RPMI7951 (cell line): ENCODE measurements at places on chromosomes 3 and 15. TPM values are rescaled to one million over a fixed set of nuclear protein-coding genes. Genes with fewer than 3 reads are reported as not detected.

DNA sequence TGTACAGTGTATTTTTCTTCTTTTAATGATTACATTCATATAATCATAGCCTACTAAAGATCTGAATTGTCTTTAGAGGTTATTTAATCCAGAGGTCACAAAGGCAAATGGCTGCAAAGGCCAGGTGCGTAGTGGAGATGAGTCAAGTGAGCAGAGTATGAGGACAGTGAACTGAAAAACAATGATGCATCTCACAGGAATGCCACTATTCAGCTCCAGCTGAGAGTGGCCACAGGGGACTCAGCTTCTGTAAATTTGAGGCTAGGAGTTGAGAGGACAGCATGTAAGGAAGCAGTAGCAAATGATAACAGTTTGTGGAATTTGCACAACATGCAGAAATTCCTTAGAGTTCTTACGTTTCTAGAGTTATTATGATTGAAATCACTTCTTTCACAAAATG is 50.4 kb downstream of the COL6A5 start:
- DNase-seq, result peak; percentile 48

DNA sequence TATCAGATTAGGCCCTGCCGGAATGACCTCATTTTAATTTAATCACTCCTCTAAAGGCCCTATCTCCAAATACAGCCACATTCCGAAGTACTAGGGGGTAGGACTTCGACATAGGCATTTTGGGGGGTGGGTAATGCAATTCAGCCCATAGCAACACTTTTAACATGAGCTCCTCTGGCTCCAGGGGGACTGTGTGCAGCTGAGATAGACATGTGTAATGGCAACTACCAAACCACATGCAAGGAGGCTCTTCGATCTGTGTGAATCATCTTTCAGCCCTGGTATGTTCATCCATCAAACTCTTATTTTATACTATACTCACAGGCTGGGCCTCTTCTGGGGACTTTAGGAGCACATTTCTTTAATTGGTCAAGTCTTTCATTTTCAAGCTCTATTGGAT is 57.4 kb upstream of the PPARG start:
- DNase-seq, result no peak

DNA sequence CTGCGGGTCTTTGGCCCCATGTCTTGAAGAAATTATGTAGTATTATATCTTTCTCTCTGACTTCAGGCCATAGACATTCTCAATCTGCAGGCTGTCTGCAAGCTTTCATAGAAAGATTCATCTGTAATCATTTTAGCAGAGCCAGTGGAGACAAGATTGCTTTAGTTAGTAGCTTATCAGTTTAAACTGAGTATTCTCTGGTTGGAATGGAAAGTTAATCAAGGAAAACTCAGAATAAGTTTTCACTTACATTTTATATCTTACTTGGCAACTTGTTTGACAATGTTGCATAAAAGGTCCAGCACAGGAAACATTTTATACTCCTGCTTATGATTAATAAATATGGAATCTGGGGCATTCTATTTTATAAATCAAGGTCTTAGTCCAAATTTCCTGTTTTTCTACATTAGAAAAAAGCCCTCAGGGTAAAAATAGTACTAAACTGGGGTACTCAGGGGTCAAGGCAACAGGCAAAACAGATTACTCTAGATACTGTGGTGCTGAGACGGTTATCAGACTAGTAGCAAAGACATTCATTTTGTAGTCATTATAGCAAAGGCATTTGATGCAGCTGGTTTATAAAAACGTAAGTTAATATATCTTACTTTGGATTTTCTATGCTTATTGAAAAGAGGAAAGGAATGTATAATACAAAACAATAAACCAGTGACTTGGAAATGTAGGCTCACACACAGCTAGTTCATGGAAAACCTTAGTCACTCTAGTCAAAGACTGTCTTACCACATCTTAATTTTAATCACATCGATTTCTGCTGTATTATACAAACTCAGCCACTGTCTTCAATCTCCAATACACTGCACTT is 45.2 kb upstream of the FILIP1L start:
- DNase-seq, result peak; percentile 54

GRCh38 chr15:100911086-100911485 is 8.1 kb upstream of the LRRK1 start:
- no peak for DNase-seq

DNA sequence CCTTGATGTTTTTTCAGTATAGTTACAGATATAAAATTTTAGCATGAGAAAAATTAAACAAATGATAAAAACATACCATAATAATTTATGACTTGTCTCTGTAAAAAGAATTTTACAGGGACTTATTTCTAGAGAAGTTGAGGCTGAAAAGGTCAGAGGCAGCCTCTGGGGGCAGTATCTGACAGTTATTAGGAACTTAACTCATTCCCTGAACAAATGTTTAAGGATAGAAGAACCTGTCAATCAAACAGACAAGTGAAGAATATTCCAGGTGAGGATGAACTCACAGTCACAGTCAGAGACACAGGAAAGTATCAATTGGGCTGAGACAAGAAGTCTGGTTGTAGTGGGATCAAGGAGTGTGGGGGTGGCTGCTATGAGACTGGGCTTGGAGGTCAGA is 7.3 kb downstream of the MYLK start:
- no peak for DNase-seq

- peak; percentile 97 for DNase-seq
Measured at GRCh38 chr15:73982222-73982962, 9.7 kb downstream of the STOML1 start.

DNA sequence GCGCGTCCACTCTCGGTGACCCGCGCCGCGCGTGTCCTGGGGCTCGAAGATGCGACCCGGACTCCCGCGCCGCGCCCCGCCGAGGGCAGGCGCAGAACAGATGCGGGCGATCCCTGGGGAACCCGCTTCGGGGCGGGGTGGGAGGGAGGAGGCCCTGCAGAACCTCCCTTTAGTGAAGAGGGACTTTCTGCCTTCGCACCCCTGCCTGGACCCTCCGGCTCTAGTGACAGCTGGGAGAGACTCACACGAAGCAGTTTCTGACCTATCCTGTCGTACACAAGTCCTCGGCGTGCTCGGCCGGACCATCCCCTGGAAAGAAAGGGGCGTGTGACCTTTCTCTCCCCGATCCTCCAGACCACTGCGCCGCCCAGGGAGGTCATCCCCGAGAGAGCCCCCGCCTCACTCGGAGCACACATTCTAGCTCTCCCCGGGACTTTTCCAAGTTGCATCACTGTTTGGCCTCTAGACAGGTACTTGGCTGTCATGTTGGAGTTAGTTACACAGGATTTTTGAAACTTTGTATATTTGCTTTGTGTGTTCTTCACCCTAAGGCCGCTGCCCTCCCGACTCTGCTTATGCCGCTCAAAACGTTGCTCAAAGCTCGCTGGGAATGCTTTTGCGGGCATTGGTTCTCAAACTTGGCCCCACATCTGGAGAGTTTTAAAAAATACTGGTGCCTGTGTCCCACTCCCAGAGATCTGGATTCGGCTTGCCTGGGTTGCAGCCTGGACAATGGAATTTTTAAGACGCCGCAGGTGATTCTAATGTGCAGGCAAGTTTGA is 582 bp downstream of the CGNL1 start:
- DNase-seq, result no peak

- peak; percentile 76 for DNase-seq
Measured at GRCh38 chr15:85354461-85354860, 25.9 kb upstream of the AKAP13 start.

DNA sequence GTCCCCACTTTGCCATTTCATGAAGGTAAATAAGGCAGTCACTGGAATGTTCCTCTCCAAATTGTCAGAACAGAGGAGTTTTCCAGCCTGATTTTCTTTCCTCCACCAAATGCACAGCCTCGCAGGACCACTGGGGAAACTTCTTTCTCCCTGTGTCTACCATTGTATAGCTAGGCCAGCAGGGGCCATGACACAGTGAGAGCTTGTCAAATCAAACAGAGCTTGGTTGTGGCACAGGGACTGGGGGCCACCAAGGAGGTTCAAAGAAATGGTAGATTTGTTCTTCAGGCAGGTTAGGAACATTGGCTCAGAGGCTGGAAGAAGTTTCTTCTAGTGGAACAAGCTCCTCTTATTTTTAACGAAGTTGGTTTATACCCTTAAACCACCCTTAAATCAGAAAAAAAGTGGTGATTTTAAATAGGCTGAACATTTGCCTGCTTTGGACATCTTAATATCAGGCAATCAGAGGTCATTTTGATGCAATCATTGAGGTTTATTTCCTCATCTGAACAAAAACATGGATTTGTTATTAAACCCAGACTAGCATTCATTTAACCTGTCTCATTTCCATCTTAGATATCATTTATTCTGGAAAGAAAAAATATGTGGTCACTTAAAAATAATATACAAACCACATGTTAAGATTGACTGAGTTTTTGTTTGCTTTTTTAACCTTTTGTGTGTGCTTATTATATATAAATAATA is 105.6 kb downstream of the GTPBP8 start:
- DNase-seq, result no peak

GRCh38 chr3:187935623-187936156 is 190.4 kb upstream of the BCL6 start:
- peak; percentile 60 for DNase-seq

- no peak for DNase-seq
Measured at GRCh38 chr3:150327678-150328653, 80.1 kb upstream of the TSC22D2 start.

- DNase-seq, result no peak
Measured at GRCh38 chr3:16890597-16891333, 6.0 kb downstream of the PLCL2 start.

DNA sequence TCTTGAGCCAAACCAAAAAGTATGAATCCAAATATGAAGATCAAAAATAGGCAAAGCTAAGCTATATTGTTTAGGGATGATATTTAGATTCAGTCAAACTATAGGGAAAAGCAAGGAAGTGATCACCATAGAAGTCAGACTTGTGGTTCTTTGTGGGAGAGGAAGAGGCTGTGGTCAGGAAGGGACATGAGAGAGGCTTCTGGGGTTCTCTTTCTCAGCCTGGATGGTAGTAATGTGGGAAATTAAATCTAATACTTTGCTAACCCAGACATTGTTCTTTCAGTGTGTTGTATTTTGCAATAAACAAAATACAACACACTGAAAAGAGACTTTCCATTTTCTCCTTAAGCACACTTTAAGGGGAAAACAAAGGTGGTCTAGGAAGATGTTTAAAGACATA is 3.1 kb downstream of the CX3CR1 start:
- DNase-seq, result no peak

Gene ISLR
- total RNA-seq, result 2.5 and 8.8 TPM in 2 replicates

Gene CCDC191
- total RNA-seq, result 0.96 and 1.6 TPM in 2 replicates

Gene CRELD1
- 32.1 and 38.9 TPM in 2 replicates for total RNA-seq

Gene CLDN1
- total RNA-seq, result 0.59 and 1.3 TPM in 2 replicates

Gene COLQ
- 0.29 and 0.48 TPM in 2 replicates for total RNA-seq

Gene AQP9
- not detected in 2 replicates for total RNA-seq

Gene CSPG5
- total RNA-seq, result 0.48 and 1.9 TPM in 2 replicates
